ENCODE measurements at places on chromosomes 5 and 9.

- DNase-seq: peak; percentile 40
Observed at GRCh38 chr5:32174011-32174870, at the start of gene GOLPH3. TSS of gene GOLPH3 (minus strand) at chr5:32174319. CDS start at chr5:32174034, 285 bp downstream.

GRCh38 chr9:20729523-20729922 is 45.5 kb downstream of the FOCAD start:
- no peak for DNase-seq

- no peak for DNase-seq
Observed at GRCh38 chr5:6498968-6499367, 50.3 kb downstream of the UBE2QL1 start.

DNA sequence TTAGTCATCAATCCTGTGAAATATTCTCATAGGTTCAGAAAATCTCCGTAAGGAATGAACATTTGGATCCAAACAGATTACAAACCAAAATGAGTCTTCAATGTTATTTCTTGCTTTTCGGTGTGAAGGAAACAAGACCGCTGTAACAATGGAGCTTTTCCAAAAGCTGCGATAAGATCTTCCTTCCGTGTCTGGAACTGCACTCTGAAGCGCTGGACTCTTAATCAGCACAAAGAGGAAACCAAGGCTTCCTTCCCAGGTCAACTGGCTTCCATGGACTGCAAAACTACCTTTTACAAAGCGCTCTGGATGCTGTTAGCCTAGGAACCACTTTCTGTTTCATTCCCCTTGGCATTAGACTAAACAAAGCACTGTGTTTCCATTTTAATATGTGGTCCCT is 137.9 kb upstream of the BASP1 start:
- DNase-seq: no peak

- no peak for DNase-seq
Observed at GRCh38 chr9:137083394-137084004, 3.3 kb upstream of the MAN1B1 start.

- DNase-seq: peak; percentile 62
Observed at GRCh38 chr5:36908544-36909260, 32.1 kb downstream of the NIPBL start.

- no peak for DNase-seq
Observed at GRCh38 chr9:83620841-83621636, 1.9 kb upstream of the IDNK start.

DNA sequence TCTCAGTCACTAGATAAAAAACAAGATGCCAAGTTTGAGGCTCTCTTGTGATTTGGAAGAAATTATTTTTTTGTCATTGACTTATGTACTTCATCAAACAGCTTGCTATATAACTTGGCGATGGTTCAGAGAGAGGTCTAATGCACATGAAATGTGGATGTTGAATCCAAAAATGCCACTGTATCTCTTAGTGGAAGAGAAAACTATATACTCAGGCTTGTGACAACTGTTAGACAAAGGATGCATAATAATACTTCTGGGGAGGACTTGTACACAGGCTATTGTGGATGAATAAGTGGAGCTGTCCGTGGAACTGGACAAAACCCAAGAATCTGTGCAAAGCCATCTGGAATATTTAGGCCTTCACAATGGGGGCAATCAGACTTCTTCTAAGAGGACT is 162.9 kb upstream of the NMUR2 start:
- DNase-seq: no peak

DNA sequence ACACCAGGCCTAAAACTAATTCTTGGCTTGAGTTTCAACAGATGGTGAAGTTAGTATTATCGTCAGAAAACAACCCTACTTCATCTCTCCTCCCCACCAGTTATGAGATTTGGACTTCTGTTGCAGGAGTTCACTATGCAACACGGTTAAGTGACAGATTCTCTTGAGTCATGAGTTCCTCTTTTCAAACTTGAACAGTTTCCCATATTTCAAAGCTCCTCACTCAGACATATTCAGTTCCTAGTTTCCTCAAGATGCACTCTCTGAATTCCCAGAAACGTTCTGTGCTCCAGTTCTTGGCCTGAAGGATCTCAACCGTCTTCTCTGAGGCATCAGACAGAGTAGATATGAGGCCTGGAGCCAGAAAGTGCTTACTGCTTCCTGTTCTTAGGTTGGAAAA is 7.3 kb upstream of the PTGER4 start:
- DNase-seq: no peak

DNA sequence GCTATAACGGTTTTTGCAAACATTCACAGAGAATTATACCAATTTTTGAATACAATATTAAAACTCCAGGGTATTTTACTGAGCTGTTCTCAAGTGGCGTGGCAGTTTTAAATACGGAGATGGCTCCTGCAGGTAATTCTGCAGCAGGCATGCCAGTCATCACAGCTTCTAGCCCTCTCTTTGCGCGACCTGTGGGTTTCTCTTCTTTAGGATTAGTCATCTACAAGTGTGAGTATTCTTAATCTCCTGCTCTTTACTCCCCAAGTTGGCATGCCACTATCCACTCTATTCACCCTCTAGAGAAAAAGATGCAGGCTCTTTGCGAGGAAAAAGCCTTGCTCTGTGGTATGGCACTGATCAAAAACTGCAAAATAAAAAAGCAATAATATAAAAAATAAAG is 43.9 kb downstream of the ANKRD31 start:
- no peak for DNase-seq

- DNase-seq: no peak
Observed at GRCh38 chr9:132458432-132458831, 48.4 kb downstream of the CFAP77 start.

DNA sequence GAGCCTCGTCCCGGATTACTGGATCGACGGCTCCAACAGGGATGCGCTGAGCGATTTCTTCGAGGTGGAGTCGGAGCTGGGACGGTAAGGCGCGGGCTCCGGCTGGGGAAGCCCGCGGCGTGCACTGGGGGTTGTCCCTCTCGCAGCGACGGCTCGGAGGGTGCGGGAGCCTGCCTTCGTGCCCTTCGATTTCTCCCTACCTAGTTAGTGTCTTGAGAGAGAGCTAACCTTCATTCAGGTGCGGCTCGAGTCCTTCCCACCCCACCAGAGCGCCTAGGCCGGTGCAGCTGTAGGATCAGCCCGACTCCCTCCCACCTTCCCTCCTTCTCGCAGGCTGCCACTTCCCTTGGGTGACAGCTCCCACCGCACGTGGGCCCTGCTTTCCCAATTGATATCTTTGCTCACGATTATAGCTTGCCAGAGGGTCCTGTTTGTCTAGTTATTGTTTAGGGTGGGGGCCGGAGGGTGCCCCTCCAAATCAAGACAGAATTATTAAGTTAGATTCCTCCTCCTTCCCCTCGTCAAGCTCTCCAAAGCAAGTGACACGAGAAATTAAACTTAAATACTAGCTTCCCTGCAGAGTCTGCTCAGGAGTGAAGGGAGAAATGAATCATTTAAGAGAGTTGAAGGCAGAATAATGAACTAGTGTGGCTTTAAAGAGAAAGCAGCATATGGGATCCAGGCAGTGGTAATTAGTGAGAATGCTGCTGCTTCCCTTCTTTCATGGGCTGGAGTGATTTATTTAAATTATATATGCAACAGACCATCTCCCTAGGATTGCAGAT is 569 bp downstream of the CAMK4 start:
- no peak for DNase-seq

- DNase-seq: no peak
Observed at GRCh38 chr5:79261897-79262296, 26.0 kb downstream of the JMY start.

GRCh38 chr5:40485021-40485998 is 194.4 kb upstream of the PTGER4 start:
- DNase-seq: no peak

- DNase-seq: no peak
Observed at GRCh38 chr9:69519470-69520240, 152.5 kb downstream of the APBA1 start.

GRCh38 chr5:56357426-56357825 is 124.3 kb upstream of the ANKRD55 start:
- DNase-seq: no peak

DNA sequence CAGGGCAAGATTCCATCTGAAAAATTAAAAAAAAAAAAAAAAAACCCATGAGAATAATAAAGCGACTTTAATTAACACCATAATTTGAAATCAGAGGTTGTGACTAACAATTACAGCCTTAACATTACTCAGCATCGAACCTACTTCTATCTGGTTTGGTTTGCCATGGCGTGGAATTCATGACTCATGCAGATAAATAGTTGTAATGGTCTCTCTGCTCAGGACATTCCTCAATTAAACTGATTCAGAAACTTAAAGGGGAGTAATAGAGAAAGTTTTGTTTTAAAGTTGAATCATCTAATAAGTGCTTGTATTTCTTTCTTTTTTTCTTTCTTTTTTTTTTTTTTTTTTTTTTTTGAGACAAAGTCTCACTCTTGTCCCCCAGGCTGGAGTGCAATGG is 135.5 kb downstream of the SPATA31D1 start:
- DNase-seq: no peak

DNA sequence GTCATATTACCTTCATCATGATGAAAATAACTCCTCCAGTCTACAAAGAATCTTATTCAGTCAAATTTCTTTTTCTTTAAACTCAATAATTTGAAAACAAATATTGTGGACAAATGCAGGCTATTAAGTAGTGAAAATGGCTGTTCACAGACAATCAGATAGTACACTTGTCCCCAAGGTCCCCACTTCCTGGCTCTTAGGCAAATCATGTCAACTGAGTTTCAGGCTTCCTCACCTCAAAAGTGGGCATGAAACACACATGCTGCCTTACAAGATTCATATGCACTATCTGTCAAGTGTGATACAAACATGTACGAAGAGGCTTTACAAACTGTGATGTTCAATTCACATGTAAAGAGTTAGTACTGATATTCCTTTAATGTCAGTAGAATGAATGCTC is 385.2 kb upstream of the SEMA6A start:
- DNase-seq: no peak

GRCh38 chr5:53068291-53068836 is 41.2 kb downstream of the MOCS2 start:
- DNase-seq: no peak

- no peak for DNase-seq
Observed at GRCh38 chr5:17304282-17304681, 86.9 kb downstream of the BASP1 start.

DNA sequence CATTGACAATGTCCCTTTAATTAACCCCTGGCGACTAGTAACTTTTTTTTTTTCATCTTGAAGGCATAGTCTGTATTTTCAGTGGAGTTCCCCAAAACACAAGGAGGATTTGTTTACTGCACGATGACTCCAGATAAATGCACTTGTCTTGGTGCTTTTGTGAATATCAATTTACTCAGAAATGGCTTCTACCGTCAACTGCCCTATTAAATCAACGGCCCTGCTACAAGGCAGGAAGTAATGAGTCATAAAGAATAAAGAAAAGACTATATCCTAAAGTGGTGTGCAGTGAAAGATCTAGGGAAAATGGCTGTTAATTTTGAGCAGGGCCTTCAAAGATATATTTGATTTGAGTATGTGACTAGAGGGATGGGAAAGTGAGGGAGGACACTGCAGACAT is 388.3 kb upstream of the CHD1 start:
- no peak for DNase-seq

DNA sequence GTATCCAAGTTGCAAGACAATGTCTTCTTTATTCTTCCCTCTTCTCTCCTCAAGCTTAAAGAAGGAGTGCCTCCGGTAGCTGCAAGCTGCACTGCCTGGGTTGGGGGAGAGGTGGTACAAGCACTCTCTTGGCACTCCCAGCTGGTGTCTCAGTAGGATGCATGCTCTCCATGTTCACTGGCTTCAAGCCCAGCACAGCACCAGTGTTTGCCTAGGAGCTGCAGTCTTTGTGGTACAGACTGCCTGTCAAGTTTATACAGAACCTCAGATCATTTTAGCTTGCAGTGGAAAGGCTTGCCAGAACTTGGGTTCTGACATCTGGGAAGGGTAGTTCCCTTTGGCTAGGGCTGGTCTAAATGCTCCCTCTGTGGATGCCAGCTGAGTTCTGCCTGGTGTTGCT is 505.6 kb downstream of the MAN2A1 start:
- DNase-seq: no peak

DNA sequence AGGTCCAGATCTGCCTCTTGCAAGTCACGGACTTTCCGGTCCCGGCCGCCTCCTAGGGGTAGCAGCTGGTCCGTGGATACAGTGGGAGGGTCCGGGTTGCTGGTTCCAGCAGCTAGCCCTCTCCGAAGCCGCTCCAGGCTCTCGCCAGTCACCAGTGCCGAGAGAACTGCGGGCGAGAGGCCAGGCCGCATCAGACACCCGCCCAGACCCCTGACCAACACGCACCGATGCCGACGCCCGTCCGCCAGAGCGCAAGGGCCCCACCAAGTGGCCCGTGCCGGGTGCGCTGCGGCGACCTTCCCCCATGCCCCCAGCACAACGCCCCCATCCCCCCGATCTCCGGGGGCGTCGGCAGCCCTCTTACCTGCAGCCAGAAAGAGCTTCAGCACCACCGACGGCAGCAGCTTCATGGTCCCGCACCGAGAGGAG is 470 bp downstream of the HBEGF start:
- DNase-seq: no peak

DNA sequence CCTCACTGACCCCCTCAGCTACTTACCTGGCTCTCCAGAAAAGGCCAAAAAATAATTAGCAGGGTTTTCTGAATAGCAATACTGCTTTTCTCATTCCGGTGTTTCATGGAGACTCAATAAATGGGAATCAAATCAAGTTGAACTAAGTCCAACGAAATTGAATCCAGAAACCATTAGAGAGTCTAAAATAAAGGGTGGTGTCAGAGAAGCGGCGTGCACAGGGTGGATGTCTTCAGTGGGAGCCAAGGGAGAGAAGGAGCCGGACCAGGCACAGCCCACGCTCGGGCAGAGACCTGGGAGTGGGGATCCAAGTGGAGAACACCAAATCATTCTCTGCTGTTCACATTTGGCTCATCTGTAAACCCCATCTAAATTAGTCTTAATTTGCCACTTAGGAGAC is 40.2 kb upstream of the WWC1 start:
- no peak for DNase-seq

- DNase-seq: no peak
Observed at GRCh38 chr5:76457674-76458485, 54.8 kb downstream of the IQGAP2 start.

DNA sequence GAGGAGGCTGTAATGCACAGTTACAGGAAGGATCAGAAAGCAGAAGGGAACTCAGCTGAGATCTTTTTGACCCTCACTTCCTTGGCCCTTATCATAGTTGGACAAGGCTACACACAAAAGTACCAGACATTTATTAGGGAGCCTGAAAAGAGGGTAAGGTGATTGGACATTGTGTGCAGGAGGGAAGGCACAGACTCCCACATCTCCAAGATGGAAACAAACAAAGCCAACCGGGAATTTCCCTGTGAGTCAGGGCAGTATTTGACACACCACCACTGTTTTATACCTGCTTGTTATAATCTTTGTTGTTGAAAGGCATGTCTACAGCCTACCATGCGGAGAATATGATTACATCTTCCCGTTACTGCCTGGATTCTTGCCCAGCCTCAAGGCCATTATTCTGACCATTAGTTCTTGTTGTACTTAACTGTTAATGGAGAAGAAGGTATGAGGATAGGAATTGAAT is 3.0 kb upstream of the CCNG1 start:
- DNase-seq: no peak

DNA sequence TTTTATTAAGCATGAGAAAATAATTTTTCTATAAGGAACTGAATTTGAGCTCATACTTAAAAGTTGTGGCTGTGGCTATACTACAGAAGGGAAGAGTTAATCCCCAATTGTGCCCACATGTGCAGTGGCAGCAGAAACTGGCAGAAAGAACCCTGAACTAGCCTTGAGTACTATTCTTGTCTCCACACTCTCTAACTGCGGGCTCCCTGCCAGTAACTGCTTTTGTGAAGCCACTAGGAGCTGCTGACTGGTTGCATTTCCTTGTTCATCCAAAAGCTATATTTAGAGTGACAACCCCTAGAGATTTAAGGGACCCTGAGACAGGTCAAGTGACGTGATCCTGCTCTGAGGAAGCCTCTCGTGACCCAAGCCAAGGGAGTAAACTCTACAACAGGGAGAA is 238.6 kb downstream of the ELAVL2 start:
- DNase-seq: no peak

All from NCI-H524 treated with DMSO at 0.1 percent for 48 hours (cell line).